ENCODE measurements at places on chromosomes 3 and 15. TPM values are rescaled to one million over a fixed set of nuclear protein-coding genes. Genes with fewer than 3 reads are reported as not detected.

EIF4E3 gene
- 25.0 TPM for polyA plus RNA-seq

TADA3 gene
- polyA plus RNA-seq = 38.4 TPM

GRCh38 chr15:67807141-67807540 is 18.2 kb upstream of the SKOR1 start:
- DNase-seq = no peak

GRCh38 chr15:54638666-54639065 is 558.1 kb downstream of the RSL24D1 start:
- DNase-seq = no peak

- no peak for DNase-seq
Observed at GRCh38 chr3:8441969-8442559, 59.6 kb upstream of the LMCD1 start.

- no peak for DNase-seq
Observed at GRCh38 chr3:99419116-99419515, 219.3 kb upstream of the COL8A1 start.

DNA sequence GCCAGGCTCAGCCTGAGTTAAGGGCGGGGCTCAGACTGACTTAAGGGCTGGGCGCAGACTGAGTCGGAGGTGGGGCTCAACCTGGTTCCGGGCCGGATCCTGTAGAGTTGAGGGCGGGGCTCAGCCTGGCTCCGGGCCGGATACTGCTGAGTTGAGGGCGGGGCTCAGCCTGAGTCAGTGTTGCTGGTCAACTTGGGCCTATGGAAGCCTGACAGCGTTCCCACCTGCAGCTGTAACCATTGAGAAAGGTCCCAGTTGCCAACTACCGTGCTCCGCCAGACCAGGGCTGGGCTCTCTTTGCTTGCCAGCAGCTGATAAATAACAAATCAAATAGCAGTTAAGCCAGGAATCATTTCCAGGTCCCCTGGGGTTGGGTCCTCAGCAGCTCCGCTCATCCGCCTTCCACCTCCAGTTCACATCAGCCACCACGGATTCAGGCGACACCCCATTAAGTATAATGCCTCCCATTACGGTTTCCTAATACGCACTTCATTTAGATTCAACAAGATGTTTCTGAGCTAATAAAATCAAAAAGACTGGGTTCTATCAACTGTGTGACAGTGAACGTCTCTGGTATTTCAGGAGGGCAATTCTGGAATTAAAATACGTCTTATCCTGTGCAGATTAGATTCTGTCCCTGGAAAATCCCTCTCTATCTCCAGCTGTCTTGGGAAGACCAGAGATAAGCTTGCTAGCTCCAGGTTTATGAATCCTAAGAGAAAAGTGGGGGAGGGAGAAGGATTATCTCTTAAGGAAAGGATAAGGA is 7.3 kb downstream of the GRIP2 start:
- peak; percentile 78 for DNase-seq

DNA sequence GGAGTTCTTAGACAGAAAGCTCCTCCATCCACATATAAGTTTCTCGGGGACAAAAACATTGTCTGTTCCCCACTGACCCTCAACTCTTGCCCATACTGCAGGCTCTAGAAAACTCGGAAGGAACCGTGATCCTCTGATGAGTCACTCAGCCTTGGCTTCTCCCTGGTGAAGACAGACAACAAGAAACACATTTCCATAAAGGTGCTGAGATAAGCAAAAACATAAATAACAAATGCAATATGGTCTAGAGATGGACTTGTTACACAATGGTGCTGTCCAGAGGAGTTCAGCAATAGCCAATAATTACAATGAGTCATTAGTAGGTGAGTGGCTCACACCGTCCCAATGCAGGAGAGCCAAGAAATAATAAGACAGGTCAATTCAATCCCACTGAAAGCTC is 43.7 kb downstream of the MAGI1 start:
- DNase-seq = no peak

Measured in right cardiac atrium (tissue), 5 donors.